ENCODE measurements at places on chromosomes 5 and 9.

DNA sequence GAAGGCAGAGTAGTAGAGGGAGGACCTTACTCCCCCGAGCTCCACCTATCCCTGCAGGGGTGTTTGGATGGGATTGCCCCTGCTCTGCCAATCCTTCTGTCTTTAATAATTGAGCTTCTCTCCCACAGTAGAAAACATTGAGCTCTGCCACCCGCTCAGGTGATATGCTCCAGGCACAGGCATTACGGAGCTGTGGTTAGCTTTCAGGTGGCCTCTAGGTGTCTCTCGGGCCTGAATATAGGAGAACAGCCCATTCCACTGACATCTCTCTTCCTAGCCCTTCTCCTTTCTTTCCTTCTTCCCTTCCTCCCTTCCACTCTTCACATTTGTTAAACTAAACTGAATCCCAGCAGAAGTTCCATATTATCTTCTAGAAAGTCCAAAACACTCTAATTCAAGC is 203.4 kb downstream of the SYK start:
- no peaks in the 10 kb centered on the region for H3K27me3 ChIP-seq
- no peaks in the 10 kb centered on the region for H3K4me1 ChIP-seq
- no peak overlapping the region for H3K27ac ChIP-seq
- H3K36me3 ChIP-seq = no peaks in the 10 kb centered on the region
- no peak overlapping the region for H3K4me3 ChIP-seq

DNA sequence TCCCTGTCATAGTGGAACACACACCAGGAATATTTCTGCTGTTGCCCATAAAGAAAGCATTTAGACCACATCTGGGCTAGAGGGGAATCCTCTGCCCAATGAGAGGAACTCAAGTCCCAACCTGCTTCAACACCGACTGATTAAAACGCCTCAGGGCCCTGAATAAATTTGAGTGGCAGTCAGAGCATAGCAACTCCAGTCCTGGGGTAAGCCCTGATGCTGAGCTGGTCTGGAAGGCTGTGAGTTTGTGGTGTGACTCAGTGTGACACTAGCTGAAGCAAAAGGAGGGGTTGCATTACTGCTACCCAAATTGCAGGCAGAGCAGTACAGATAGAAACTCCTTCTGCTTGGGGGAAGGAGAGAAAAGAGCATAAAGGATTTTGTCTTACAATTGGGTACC is 148.3 kb downstream of the PRDM9 start:
- H3K27me3 ChIP-seq = no peaks in the 10 kb centered on the region
- no peak overlapping the region for H3K4me3 ChIP-seq
- no peak overlapping the region for H3K27ac ChIP-seq
- no peaks in the 10 kb centered on the region for H3K36me3 ChIP-seq
- DNase-seq = no peak

GRCh38 chr9:6215562-6215961 is at the start of gene IL33:
IL33 (plus strand) TSS chr9:6215807; CDS start chr9:6241695, 25,888 bp downstream.
- no peaks in the 10 kb centered on the region for H3K27me3 ChIP-seq
- peak within 1 kb of the TSS; percentile 13 for H3K4me3 ChIP-seq
- H3K36me3 ChIP-seq = no peaks in the 10 kb centered on the region
- peak; percentile 73 for DNase-seq

- H3K27ac ChIP-seq = no peak overlapping the region
- H3K27me3 ChIP-seq = no peaks in the 10 kb centered on the region
- no peak overlapping the region for H3K4me3 ChIP-seq
- H3K4me1 ChIP-seq = no peaks in the 10 kb centered on the region
- DNase-seq = no peak
These were observed 458.9 kb downstream of the MED10 start for GRCh38 chr5:5919411-5919810.

DNA sequence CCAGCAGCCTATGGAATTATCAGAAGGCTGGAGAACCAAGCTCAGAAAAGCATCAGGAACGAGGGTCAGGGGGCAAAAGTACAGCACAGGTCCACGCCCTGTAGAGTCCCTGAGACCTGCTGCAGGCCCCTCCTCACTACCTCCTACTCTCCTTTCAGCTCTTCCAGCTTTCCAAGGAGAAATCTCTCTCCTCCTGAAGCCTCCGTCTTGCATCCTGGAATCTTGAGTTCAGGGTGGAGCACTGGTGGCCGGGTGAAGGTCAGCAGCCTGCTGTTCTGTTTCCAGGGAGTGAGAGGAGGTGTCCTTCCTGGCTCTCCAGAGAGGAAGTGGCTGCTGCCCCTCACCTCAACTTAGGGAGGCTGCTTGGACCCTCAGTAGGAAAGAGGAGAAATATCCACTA is 342.3 kb downstream of the ZSWIM6 start:
- H3K27me3 ChIP-seq = no peaks in the 10 kb centered on the region
- H3K4me3 ChIP-seq = no peak overlapping the region
- H3K27ac ChIP-seq = no peak overlapping the region
- H3K4me1 ChIP-seq = no peaks in the 10 kb centered on the region
- H3K36me3 ChIP-seq = no peaks in the 10 kb centered on the region

DNA sequence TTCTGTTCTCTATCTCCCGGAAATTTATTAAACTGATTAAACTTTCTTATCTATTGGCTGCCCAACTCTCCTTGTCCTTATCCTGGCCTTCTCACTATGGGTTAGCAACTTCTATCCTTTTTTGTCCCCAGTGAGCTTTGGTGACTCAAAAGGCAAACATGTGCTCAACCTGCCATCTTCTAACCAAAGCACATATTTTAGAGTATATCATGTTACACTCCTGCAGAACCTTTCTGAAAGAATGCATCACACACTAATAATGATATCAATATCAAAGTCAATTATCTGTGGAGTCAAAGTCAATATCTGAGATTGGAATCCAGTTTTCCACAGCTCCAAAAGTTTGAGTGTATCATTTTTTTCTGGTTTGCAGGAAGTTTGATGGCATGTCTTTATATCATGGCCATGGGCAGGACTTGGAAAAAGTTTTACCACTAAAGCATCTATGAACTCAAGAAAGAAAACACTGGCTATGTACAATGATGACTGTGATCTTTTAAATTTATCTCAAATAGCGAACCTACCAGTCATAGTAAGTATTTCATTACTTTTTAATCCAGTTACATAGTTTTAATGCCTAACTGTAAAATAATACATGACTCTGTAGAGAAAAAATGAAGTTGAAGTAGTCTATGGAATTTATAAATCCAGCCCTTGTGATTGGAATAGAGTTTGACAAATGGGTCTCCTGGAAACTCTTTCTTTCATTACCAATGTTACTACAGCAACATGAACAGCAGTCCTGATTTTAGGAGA is 166.8 kb downstream of the DROSHA start:
- no peaks in the 10 kb centered on the region for H3K27me3 ChIP-seq
- no peak overlapping the region for H3K27ac ChIP-seq
- H3K4me1 ChIP-seq = no peaks in the 10 kb centered on the region
- no peak for DNase-seq

GRCh38 chr5:60007729-60008128 is 114.2 kb upstream of the PDE4D start:
- H3K36me3 ChIP-seq = no peaks in the 10 kb centered on the region
- no peak overlapping the region for H3K27ac ChIP-seq
- H3K27me3 ChIP-seq = no peaks in the 10 kb centered on the region
- no peak overlapping the region for H3K4me3 ChIP-seq

DNA sequence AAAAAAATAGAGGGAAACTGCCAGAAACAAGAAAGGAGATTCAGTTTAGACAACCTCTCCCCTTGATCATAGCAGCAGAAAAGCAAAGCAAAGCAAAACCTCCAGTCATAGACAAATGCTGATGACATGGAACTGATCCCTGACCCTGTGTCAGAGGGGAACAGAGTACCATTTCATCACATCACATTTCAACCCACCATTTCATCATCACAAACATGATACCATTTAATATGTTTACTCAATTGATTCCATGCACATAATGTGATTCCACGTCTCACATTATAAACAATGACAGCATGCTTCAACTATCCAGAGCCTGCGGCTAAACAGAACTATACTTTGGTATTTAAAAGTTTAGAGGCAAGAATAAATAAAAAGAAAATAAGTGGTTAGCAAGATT is 28.7 kb upstream of the ACOT12 start:
- H3K4me1 ChIP-seq = no peaks in the 10 kb centered on the region
- no peaks in the 10 kb centered on the region for H3K36me3 ChIP-seq

- no peak overlapping the region for H3K27ac ChIP-seq
- DNase-seq = no peak
- no peaks in the 10 kb centered on the region for H3K27me3 ChIP-seq
- no peak overlapping the region for H3K4me3 ChIP-seq
These were observed 41.6 kb upstream of the POU5F2 start for GRCh38 chr5:93782978-93783377.

DNA sequence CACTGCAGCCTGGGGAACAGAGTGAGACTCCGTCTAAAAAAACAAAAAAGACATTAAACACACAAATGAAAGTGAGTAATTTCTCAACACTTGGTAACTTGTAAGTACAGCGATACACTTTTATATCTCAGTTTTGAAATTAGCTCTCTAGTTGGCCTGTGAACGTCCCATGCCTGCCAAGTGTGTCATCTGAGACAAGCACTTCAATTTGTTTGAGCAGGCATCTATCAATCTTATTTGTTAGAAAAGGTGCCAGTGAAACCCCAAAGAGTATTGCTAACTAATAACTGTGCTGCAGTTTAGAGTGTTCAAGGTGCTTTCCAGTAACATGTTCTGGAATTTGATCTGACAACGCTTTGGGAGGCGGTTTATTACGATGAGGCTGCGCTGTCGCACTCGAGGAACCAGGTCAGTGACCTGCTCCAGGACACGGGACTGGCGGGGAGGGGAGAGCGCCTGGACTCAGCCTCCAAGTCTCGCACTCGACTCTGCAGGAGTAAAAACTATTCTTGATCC is 1.1 kb upstream of the SPIN1 start:
- H3K36me3 ChIP-seq = no peaks in the 10 kb centered on the region
- peak overlapping the region; percentile 91 for H3K4me3 ChIP-seq
- peak; percentile 33 for DNase-seq
- no peaks in the 10 kb centered on the region for H3K4me1 ChIP-seq
- no peaks in the 10 kb centered on the region for H3K27me3 ChIP-seq

- H3K27me3 ChIP-seq = no peaks in the 10 kb centered on the region
- no peak overlapping the region for H3K4me3 ChIP-seq
- H3K4me1 ChIP-seq = no peaks in the 10 kb centered on the region
- no peak overlapping the region for H3K27ac ChIP-seq
These were observed 89.3 kb upstream of the ALDH1A1 start for GRCh38 chr9:73042155-73042554.

DNA sequence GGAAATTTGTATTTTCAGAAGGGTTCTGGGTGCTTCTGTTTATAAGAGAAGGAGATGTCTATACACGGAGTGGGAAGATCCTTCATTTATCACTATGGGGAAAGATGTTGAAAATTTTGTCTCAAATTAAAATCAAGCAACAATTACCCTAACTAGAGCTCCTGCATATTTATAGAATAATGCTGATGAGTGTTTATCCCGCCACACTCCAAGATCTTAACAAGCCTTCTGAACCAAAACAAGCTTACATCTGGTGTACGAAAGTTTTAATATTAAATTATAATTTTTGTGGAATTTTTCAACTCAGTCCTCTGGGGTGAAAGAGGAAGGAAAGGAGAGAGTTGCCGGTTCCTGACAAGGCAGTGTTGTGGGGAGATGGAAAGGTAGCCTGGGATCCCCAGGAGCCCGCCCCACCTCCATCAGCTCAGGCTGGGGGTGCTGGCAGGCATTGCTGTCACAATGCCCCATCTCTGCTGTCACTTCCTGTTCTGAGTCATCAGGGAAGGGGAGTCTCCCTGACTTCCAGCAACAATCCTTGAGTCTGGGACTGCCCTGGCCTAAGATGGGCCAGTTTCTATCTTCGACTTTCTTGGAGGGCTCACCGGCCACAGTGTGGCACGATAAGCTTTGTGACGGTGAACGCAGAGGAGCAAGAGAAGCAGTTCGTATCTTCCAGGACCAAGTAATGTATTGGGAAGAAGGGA is 64.5 kb downstream of the ERAP1 start:
- peaks cover 4% of the 10 kb centered on the region for H3K36me3 ChIP-seq
- no peaks in the 10 kb centered on the region for H3K27me3 ChIP-seq
- no peak overlapping the region for H3K4me3 ChIP-seq
- H3K27ac ChIP-seq = no peak overlapping the region

- no peaks in the 10 kb centered on the region for H3K36me3 ChIP-seq
- H3K4me3 ChIP-seq = no peak overlapping the region
- DNase-seq = no peak
- no peaks in the 10 kb centered on the region for H3K4me1 ChIP-seq
- no peak overlapping the region for H3K27ac ChIP-seq
These were observed 63.5 kb downstream of the MRPS27 start for GRCh38 chr5:72256536-72256935.

GRCh38 chr5:135097390-135097789 is 63.4 kb upstream of the PITX1 start:
- H3K27ac ChIP-seq = no peak overlapping the region
- H3K4me1 ChIP-seq = no peaks in the 10 kb centered on the region
- H3K27me3 ChIP-seq = no peaks in the 10 kb centered on the region
- no peaks in the 10 kb centered on the region for H3K36me3 ChIP-seq
- no peak overlapping the region for H3K4me3 ChIP-seq

GRCh38 chr5:38438757-38439156 is 117.7 kb downstream of the LIFR start:
- H3K4me3 ChIP-seq = no peak overlapping the region
- no peaks in the 10 kb centered on the region for H3K4me1 ChIP-seq
- no peak for DNase-seq
- H3K27ac ChIP-seq = no peak overlapping the region
- H3K36me3 ChIP-seq = no peaks in the 10 kb centered on the region

- no peak overlapping the region for H3K27ac ChIP-seq
- no peak for DNase-seq
- no peaks in the 10 kb centered on the region for H3K27me3 ChIP-seq
- no peak overlapping the region for H3K4me3 ChIP-seq
- H3K36me3 ChIP-seq = no peaks in the 10 kb centered on the region
These were observed 47.8 kb upstream of the TRMT10B start for GRCh38 chr9:37705787-37706186.

DNA sequence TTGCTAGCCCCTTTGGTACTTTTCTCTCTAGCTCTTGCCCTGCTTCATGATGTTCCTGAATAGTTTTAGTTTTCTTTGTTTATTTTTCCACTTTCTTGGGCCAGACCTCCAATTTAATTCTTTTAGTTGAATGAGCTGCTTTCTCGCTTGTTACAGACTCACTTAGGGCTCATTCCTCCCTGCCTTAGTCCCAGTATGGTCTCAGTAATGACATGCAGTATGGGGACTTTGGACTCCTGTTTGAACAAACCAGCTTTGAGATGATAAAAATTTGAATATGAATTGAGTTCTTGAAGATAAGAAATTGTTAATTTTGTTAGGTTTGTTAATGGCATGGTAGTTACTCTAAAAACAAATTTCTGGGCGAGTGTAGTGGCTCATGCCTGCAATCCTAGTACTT is 284.8 kb upstream of the DMRT1 start:
- DNase-seq = no peak
- H3K27ac ChIP-seq = no peak overlapping the region
- no peak overlapping the region for H3K4me3 ChIP-seq

Measured in prostate gland (tissue), 2 donors.